ENCODE measurements at places on chromosomes 11 and 22. TPM values are rescaled to one million over a fixed set of nuclear protein-coding genes. Genes with fewer than 3 reads are reported as not detected.

MIF gene
- 504 TPM for total RNA-seq

NKAPD1 gene
- 19.3 TPM for total RNA-seq

OMP gene
- total RNA-seq = 0.38 TPM

FGF4 gene
- total RNA-seq = not detected

LARGE2 gene
- not detected for total RNA-seq

CD3D gene
- total RNA-seq = not detected

PNPLA3 gene
- 2.4 TPM for total RNA-seq

MLC1 gene
- under 0.01 TPM for total RNA-seq

C22orf31 gene
- not detected for total RNA-seq

OR5A1 gene
- not detected for total RNA-seq
